ENCODE measurements at places on chromosomes 7 and 10.

DNA sequence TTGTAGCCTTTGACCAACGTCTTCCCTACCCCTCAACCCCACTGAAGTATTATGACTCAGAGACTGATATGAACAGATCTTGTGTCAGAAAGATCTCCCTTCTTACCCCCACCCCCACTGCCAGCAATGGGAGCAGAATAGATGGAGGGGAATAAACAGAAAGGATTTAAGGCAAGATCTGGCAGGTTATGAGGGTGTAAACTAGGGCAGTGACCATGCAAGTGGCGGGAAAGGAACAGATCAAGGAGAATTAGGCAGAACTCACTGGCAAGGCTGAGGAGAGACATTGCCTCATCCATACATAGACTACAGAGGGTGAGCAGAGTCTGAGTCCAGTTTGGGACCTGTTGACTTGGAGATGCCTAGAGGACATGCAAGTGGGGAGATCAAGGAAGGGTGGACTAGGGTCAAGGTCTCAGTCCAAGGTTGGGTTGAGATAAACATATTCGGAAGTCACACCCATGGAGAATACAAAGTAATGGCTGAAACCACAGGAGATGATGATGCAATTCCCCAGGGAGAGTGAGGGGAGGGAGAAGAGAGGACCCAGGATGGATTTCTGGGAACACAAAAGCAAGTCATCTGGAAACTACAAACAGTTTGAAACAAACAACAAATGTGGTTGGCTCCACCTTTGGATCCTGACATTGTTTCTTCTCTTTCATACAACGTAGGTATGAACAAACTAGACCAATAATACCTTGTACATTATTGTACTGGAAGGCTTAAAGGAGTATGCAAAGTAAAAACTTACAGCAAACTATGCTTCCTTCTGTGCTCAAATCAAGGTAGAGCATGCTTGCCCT lies 44.9 kb upstream of the IL6 start:
- no peak for DNase-seq

DNA sequence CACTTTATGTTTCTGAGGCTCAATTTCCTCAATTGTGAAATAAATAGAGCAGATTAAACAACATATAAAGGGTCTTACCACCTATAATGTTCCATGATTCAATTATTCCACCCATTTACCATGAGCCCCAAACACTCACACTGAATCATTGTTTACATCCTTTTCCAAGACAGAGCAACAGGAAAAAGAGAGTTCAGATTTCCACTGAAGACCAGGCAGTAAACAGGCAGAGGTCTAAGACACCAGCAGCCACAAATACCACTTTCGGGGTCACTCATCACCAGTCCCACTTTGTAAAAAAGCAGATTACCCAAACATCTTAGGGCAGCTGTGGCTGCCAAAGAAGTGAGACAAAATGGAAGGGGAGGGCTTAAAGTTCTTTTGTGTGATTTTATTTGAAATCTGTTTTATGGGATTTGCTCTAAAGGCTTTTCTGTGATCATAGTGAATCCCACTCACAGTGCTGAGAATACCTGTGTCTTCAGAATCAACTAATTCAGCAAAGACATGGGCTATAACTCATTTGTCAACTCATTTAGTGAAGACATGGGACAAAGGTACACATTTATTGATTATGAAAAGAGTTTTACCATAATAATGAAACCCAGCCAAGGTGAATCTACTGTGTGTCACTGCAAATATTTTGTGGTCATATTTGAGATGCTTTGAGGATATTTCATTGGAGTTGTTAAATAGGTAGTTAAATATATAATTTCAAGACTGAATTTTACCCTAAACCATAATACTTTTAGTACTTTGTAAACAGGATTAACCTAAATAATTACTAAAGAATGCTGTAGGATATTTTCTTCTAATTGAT lies 24.8 kb upstream of the DLD start:
- no peak for DNase-seq

- DNase-seq = no peak
Measured at GRCh38 chr7:85011127-85011526, 175.7 kb downstream of the SEMA3D start.

DNA sequence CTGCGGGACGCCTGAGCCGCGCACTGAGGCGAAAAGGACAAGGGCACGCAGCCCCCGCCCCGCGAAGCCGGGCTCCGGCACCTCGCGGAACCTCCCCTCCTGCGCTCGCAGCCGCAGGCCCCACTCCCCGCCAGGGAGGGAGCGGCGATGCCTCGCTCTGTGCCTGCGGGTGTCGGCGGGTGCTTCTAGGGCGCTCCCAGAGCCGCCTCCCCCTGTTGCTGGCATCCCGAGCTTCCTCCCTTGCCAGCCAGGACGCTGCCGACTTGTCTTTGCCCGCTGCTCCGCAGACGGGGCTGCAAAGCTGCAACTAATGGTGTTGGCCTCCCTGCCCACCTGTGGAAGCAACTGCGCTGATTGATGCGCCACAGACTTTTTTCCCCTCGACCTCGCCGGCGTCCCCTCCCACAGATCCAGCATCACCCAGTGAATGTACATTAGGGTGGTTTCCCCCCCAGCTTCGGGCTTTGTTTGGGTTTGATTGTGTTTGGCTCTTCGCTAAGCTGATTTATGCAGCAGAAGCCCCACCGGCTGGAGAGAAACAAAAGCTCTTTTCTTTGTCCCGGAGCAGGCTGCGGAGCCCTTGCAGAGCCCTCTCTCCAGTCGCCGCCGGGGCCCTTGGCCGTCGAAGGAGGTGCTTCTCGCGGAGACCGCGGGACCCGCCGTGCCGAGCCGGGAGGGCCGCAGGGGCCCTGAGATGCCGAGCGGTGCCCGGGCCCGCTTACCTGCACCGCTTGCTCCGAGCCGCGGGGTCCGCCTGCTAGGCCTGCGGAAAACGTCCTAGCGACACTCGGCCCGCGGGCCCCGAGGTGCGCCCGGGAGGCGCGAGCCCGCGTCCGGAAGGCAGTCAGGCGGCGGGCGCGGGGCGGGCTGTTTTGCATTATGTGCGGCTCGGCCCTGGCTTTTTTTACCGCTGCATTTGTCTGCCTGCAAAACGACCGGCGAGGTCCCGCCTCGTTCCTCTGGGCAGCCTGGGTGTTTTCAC lies 519 bp downstream of the ITGB8 start:
- no peak for DNase-seq

DNA sequence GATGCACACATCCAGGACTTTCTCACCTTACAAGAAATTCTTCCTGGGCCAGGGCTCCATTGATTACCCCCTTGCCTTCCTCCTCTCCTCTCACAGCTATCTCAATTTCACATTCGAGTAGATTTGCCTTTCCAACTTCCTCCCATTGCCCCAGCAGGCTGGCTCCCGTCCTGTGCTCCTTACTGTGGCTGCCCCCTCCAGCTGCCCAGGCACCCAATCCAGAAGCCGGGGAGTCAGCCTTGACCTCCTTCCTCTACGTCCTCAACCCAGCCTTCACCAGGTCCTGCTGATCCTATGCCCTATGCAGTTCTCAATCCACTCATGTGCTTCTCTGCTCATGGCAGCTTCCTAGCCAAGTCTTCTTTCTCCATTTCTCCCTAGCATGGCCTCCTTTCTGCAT lies 85.7 kb upstream of the GPR26 start:
- DNase-seq = no peak

DNA sequence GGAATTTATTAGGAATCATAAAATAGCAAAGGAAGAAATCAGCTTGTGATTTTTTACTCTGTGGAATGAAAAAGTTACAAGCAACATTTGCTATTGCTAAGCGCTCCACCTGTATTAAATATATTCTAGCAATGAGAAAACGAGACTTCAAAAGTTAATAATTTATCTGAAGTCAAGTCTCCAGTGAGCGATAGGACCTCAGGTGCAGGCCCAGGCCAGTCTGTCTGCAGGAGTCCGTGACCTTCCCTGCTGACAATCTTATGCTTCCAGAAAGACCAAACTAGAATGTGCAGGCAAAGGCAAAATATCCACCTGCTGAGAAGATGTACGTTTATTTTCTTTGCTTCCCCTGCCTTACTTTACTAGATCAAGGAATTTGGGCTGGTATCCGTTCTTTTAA lies 22.7 kb downstream of the MRC1 start:
- no peak for DNase-seq

DNA sequence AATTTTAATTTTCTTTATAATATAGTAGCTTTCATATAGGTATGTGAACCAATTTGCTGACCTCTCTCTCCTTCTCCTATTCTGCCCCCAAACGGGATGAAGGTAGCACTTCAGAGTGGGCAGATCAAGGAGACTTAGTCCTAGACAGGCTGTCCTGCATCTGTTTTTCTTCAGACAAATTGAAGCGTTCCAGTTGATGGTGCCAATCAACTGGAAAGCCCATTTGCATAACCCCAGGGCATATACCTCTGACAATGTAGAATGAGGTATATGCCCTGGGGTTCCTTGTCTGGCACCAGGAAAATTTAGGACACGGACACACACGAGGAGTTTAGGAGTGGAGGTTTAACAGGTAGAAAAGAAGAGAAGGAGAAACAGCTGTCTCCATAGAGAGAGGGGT lies 502.9 kb downstream of the HTR7 start:
- DNase-seq = no peak

- DNase-seq = no peak
Measured at GRCh38 chr7:132472463-132473120, 103.7 kb downstream of the PLXNA4 start.

DNA sequence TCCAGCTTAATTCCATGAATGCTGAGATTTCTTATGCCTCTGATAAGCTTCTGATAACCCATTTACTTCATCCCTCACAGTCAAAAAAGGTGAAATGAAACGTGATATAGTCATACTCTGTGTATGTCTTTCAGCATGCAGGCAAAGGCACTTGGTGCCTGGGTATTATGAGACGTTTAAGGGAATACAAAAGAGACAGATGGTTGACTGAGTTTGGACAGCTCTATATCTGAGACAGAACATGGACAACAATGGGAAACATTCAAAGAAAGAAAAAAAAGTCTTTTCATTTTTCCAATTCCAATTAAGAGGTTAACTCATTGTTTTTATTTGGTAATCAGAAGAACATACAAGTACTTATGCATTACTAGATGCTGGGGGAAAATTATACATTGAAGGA lies 96.2 kb downstream of the PPP1R17 start:
- no peak for DNase-seq

GRCh38 chr7:26499315-26499897 lies 207.7 kb downstream of the SNX10 start:
- no peak for DNase-seq

DNA sequence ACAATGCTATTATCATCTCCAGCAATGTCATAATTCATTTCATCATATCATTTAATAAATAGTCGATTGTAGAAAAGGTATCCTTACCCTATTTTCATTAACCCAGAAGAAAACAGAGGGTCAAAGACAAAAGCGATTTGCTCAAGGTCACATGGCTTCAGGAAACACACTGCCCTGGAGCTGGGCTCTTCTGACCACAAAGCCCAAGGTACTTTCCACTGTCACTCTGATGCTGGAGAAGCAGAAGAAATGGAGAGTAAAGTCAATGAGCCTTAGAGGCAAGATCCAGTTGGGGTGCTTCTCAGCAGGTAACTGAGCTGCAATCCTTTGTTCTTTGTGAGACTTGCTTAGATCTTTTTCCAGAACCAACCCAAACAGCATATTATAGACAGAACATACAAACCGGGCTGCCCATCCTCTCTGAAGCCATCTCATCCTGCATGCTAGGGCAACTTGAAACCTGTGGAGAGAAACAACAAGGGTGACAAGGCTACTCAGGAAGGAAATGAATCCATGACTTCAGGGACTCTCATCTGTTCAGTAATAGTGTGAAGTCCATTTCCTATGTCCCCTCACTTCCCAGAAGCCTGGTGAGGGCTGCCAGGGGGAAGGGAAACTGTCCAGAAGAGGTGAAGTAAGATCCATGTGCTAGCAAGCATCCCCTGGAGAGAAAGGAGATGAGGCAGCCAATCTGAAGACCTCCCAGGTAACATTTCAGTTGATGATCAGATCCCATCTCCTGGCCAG lies 148.6 kb upstream of the SVIL start:
- no peak for DNase-seq

DNA sequence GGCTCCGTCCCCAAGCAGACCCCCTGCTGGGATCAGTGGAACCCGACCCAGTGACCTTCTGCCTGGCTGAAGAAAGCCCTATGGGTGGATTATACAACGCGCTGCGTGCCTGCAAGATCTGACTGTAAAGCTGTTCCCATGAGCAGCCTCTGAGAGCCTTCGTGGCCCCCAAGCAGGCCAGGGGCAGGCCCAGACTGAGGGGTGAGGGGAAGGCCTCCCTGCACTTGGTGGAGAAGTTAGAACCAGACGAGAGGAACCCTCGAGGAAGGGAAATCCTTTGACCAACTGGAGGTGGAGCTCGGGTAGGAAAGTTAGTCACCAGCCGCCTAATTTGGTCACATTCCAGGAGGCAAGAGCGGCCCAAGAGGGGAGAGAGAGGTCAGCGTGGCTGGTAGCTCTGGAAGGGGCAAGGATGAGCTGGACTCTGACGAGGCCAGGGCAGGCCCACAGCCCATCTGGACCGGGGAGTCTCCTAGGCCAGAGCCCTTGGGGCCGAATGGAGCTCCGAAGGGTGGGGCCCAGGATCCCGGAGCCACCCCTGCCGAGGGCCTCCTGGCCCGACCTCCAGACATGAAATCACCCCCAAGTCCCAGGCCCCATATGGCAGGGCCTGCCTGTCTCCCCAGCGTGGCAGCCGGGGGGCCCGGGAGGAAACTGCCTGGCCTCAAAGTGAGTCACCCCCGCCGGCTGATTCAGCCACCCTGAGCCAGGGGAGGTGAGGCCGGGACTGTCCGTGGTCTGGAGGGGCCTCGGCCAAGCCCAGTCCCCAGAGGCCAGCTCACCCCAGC lies 23.3 kb upstream of the PDGFA start:
- DNase-seq = no peak

DNA sequence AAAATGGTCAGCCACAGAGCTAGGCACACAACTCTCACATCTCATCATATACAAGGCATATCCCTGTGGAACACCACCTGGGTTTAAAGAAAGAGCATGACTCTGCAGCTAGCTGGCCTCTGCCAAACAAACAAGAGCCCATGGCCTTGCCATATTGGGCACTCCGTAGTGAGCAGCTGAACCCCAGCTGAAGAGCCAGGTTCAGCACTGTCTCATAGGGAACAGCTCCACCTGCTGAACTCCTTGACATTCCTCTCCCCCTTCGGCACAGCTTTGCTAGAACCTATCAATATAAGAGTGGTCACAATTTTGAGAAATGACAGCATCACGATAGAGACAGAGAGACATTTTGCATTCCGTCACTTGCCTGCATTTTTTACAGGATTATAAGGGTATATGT lies 20.0 kb downstream of the SORCS1 start:
- no peak for DNase-seq

- DNase-seq = no peak
Measured at GRCh38 chr7:30990673-30991170, 27.0 kb downstream of the GHRHR start.

All from activated CD8-positive, alpha-beta memory T cell treated with anti-CD3 and anti-CD28 coated beads for 1 hour (primary cell).